ENCODE measurements at places on chromosomes 7 and 10.

DNA sequence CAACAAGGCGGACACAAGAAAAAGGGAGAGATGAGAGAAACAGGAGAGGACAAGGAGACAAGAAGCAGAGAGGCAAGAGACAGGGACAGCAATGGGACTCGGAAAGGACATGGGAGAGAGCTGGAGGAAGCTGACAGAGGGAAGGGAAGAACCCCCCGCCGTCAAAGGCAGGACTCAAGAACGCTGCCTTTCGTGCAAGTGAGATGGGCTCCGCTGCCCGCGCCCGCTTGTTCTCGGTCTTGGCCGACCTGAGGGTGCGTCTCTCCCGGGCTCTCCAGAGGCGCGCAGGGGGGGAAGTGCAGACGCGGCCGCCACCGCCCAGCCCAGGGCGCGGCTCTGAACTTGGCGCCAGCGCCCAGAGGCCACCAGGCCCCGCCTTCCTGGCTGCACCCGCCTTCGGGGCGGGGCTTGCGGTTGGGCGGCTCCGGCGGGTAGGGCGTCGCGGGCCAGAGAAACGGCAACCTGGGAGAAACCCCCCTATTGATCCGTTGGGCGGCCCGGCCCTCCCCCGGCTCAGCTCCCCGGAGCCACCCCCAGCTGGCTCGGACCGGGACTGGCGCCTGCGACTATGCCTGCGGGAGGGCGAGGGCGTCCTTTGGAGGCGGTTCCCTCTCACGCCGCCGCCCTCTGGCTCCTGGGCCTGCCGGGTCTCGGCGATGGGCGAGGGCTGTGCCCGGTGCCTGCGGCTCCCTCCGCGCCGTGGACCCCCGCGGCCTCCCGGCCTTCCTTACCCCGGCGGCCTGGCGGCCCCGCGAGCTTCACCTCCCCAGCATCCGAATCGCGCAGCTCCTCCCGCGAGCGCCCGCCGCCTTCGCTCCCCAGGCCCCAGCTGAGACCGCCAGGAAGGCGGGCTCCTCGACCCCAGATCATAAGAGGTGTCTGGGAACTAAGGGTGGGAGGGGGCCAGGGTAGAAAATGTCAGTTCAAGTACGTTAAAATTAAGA, 2.2 kb upstream of the ANTXRL start:
- peak; percentile 47 for DNase-seq

DNA sequence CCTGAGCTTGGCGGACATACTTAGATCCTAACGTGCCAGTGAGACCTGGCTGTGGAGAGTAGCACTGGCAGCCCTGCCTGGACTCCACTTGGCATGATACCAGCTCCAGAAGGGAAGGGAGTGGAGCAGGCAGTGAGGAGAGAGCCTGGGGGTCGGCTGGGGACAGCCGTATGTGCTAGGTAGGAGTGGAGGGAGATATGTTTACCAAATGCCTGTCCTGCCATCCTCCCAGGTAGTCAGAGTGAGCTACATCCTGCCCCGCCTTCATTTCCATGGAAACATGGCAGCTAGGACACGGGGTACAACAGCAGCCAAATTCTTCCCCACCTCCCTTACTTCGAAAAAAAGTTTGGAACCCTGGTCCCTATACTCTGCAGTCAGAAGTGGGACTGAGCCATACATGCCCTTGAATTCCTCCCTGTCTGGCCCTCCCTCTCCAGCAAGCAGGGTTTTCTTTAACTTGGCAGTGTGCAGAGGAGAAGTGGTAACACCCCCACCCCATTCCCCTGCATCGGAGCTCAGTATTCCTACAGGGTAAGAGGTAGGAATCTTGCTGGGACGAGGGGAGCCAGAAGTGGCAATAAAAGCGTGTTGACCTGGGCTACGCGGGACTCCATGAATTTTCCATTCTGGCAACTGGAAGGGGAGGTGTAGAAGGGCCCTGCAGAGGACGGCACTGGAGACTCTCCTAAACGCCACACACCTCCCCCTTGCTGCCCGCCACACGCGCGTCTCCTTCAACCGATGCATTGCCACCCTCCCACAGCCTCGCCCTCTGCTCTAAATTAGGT, 20.0 kb upstream of the SMO start:
- DNase-seq, result no peak

GRCh38 chr10:43861966-43862751, 213.5 kb upstream of the ZNF32 start:
- no peak for DNase-seq

DNA sequence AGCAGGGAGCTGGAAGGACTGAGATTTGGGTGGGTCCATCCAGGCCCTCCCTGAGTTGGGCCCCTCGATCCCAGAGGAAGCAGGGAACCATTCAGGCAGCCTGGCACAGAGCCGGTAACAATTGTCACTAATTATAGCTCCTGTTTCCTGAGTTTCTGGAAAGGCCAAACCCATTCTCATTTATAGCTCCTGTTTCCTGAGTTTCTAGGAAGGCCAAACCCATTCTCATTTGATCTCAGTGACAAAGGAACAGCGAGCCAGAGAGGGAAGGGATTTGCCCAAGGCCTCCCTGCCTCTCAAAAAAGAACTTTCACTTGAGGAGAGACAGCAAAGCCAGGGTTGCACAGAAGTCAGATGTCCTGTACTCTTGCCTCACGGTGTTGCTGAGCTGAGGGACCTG, 521.9 kb downstream of the TYW1 start:
- no peak for DNase-seq
